Stimulated activated CD4-positive, alpha-beta T cell treated with anti-CD3 and anti-CD28 coated beads, Interleukin-2, amount 100 ng/mL, for 24 hours (primary cell): ENCODE measurements at places on chromosomes 7 and 10.

DNA sequence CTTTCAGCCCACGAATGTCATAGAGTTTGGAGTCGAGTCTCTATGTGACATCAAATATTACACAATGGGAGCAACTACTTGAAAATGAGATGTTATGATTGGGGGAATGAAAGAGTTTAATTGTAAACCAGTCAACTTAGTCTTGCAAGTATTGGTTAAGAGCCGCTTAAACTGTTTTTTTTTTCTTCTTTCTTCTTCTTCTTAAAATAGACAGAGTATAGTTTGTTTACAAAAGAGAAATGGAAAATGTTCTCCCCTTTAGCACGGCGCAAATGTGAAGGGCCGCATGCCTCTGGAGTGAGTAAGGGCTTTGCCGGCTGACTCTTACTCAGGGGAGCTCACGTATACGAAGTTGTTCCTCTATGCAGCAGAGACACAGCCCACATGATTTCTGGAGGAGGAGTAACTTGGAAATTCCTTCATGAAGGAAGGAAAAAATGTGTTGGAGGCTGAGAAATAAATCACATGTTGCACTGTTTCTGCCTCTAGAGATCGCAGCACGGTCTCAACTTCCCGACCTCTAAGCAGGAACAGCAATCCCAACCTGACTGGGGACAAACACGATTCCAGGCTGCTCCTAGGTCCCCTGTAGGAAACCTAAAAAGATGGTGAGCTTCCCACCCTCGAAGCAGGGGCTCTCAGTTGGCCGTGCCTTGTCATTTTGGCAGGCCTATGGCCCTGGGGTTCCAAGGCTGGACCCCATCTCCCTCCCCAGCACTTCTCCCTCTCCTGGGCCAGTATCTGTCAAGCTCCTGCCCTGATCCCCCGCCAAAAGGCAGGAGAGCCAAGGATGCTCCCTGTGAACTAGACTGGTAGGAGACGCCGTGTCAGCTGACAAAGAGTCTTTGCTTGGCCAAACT is 44.8 kb downstream of the MYOF start:
- DNase-seq, result no peak

DNA sequence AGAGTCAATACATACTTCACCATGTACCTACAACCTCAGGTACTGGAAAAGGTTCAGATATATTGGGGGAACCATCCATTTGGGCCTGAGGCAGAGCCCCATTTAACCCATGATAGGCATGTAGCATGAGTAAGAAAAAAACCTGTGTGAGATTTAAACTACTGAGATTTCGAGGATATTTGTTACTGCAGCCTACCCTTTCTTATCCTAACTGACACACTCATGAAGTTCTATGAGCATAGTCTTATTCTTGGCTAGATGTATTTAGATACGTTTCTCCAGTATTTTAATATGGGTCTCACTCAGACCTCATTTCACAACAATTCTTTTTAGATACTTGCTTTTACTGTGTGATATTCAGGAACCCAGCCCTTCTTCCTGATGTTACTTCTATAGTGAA is 39.3 kb downstream of the GHRHR start:
- no peak for DNase-seq

DNA sequence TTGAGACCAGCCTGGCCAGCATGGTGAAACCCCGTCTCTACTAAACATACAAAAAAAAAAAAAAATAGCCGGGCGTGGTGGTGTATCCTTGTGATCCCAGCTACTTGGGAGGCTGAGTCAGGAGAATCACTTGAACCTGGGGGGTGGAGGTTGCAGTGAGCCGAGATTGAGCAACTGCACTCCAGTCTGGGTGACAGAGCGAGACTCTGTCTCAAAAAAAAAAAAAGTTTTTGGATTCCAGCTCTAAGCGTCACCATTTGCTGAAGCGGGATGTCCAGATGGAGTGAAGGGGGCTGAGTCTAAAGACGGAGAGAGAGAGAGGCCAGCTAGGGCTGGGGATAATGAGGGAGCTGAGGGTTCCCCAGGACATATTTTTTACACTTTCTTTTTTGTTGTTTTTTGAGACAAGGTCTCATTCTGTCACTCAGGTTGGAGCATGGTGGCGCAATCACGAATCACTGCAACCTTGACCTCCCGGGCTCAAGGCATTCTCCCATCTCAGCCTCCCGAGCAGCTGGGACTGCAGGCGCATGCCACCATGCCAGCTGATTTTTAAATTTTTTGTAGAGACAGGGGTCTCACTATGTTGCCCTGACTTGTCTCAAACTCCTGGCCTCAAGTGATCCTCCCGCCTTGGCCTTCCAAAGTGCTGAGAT is 9.4 kb upstream of the HK1 start:
- DNase-seq, result no peak

DNA sequence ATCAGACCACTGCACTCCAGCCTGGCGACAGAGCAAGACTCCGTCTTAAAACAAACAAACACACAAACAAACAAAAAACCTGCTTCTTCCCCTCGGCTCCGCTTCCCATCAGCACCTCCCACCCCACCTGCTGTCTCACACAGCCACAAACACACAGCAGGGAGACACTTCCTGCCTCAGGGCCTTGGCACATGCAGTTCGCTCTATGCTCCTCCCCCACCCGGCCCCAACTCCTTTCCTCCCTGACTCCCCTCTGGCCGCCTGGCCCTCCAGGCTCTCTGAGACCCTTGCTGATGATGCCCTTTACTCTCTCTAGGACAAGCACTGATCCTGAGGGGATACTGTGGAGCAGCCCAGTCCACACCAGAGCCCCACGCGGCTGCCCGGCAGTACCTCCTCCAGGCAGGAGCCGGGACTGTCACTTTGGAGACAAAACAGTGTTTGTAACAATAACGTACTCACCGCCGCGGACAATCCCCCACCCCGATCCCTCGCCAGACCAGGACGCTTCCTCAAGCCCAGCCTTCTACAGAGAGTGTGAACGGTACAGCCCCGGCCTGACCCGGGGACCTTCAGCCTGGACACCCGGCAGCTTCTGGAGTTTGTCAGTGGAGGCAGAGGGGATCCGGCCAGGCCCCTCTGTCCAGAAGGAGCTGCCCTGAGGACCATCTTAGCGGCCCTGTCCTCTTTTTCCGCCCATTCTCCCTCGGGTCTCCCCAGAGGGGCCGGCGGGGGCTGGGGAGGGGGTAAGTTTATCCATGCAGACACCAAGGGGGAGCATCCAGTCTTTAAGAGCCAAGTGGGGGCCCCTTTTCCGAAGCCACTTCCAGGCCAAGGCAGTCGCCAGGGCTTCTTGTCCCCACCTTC is 50.0 kb upstream of the GTF2IRD1 start:
- DNase-seq, result no peak

GRCh38 chr7:101945034-101945758 is 127.8 kb downstream of the CUX1 start:
- no peak for DNase-seq
